ENCODE measurements at places on chromosomes 3 and 15.

DNA sequence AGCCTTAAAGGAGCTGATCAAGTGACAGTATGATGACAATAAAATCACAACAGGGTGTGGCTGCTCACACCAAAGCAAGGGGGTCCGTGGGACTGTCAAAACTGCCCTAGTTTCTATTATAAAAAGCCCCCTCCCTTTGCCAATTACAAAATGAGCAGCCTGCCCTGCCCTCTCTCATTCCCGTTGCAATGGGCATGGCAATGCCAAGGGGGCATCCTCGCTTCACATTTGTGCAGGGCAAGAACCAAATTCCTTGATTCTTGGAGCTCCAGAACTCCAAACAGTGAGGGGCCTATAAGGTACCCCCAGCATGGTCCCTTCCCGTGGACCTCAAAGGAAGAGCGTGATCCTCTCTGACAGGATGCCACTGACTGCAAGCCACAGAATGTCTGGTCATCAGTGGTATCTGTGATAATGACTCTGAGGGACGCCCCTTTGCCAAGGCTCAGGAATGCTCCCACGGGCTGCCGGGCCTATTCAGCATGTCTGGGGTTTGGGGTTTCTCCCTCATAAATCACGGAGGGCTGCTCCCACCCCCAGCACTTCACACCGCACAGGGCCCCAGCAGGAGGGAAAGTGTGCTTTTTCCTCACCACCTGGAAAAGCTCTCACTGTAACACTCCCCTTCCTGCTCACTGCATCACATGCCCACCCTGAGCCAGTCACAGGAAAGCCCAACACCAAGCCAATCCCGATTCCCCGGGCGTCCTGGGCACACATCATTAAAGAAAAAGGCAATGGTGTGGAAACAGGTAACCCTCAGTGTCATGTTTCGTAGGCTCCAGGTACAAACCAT lies 105.1 kb upstream of the TRPM1 start:
- no peak for DNase-seq

DNA sequence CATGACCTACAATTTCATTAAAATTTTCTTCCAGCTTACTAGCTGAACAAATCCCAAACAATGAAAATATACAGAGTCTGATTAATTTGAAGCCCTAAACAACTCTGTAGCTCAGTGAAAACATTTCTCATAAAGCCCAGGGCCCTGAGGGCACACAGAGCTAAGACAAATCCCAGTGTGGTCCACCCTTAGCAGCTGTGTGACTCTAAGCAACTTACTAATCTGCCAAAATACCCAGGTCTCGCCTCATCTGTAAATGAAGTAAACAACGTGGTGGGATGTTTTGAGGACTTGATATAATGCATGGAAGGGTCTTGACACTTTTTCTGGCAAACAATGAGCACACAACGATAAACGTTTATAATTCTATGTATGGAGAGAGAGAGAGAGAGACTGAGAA lies 158.4 kb downstream of the FHIT start:
- DNase-seq = no peak

DNA sequence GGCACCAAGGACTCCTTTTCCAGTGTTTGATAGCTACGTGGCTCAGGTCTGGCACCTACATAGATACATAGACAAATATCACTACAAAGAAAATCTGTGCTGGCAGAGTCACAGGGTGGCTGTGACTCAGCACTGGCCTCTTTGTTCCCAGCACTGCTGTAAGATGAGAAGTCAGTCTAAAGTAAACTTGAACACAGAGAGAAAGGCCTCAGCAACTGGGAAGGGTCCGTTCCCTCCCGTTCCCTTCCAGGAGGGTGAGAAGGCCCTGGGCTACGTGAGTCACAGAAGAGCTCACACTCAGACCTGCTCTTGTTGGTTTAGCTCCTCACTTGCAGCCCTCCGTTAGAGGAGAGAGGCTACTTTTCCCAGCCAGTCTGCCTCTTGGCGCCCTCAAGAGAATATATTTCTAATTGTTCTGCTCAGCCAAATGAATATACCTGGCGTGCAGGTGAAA lies 23.1 kb downstream of the ANXA2 start:
- DNase-seq = no peak

DNA sequence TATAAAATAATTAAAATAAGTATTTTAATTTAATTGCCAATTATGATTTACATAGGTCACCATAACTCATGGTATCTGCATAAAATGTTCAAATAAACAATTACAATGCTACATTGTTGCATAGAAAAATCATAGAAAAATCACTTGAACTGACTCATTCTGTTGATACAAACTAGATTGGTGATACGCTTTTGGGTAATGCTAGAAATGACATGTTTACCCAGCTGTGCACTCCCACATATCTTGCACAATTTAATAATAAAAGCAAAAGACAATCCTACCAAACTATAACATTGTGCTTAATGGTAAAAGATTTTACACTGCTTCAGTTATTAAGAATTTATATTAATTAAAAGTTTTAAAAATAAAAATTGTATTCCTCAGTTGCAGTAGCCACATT lies 45.8 kb upstream of the FBXL22 start:
- no peak for DNase-seq

DNA sequence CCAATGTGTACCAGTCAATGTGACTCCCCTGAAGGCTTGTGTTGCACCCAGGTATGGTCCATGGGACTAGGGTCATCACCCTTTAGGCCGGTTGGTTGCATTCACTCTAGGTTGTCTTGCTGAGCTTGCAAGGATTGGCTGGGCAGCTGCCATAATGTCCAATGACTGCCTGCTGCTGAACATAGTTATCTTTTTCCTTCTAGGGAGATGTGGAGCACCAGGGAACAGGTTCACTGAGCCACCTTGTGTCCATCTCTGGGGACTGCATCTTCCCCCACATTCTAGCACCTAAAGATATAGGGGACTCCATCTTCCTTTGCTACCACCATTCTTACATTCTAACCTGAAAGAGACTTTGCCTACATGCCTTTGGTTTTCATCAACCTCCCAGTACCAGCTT lies 580.4 kb upstream of the TBL1XR1 start:
- peak; percentile 8 for DNase-seq

- no peak for DNase-seq
Measured at GRCh38 chr3:54527953-54528352, 399.9 kb downstream of the LRTM1 start.

- DNase-seq = no peak
Measured at GRCh38 chr3:136664771-136665170, 87.4 kb downstream of the STAG1 start.

GRCh38 chr3:101853982-101854381 lies 4.7 kb downstream of the NFKBIZ start:
- DNase-seq = no peak

DNA sequence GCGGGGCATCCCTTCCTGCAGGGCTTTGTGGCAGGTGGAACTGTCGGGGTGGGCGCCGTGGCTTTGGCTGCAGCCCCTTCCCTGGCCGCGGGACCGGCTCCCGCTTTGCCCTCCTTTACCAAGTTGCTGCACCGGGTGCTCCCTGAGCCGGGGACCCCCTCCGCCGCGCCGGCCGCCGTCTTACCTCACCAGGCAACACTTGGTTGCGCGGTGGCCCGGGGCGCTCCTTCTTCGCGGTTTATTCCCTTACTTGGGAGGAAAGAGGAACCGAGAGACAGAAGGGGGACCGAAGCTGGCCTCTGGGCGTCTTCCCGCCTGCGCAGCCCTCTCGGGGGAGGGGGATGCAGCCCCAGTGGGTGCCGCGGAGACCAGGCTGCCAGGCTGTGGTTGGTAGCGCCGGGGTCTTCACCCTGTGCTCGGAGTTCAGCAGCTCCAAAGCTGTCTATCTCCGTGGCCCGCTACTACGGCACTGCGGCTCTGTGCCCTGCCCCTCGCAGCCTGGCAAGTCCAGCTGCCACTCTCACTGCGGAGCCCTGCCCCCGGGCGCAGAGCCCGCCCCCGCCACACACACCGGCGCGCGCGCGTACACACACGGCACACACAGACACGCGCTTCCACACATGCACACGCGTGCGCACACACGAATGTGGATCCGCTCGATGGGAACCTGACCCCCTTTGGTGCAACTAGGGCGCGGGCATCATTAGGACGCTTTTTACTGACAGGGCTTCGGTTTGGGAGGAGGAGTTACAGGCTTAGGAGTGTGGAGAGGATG lies at the start of gene DGKG:
Gene DGKG (minus strand): TSS at position 473 of the 775 bp plus-strand sequence. CDS start 41,775 bp downstream, outside the sequence.
- DNase-seq = no peak

- no peak for DNase-seq
Measured at GRCh38 chr3:139571711-139572110, 32.2 kb upstream of the RBP1 start.

DNA sequence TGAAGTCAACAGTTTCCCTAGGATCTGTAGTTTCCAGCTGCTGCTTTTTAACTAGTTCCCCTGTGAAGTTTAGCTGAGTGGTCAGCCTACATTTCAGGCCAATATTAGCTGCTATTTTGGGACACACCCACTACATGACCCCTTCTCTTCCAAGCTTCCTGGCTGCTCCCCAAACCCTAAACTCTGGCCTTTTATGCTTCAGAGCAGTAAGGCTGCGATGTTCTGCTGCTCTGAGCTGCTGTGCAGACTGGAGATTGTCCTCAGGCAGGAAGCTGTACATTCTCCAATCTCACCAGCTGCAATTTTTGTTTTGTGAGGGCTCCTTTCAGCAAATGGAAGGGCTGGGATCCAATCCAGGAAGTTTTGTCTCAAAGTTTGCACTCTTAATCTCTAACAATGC lies 48.0 kb upstream of the WDR72 start:
- DNase-seq = no peak

DNA sequence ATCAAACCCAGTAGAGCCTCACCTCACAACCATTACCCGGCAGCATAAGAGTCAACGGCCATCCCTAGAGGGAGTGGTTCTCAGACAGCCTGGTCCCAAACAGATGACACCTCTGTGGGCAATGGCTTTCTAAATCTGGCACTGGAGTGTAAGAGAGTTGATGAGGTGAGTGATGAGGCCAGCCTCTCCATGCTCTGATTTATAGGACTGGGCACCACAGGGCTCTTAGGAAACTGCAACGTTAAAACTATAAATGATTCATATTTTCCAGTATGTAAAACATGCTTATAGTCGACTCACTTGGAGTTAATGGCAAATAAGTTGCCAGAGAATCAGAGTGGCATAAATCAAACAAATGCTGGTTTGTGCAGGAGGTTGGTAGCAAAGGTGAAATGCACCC lies 187.7 kb downstream of the GREM1 start:
- no peak for DNase-seq

GRCh38 chr3:186013312-186013711 lies 75.5 kb upstream of the TRA2B start:
- no peak for DNase-seq

DNA sequence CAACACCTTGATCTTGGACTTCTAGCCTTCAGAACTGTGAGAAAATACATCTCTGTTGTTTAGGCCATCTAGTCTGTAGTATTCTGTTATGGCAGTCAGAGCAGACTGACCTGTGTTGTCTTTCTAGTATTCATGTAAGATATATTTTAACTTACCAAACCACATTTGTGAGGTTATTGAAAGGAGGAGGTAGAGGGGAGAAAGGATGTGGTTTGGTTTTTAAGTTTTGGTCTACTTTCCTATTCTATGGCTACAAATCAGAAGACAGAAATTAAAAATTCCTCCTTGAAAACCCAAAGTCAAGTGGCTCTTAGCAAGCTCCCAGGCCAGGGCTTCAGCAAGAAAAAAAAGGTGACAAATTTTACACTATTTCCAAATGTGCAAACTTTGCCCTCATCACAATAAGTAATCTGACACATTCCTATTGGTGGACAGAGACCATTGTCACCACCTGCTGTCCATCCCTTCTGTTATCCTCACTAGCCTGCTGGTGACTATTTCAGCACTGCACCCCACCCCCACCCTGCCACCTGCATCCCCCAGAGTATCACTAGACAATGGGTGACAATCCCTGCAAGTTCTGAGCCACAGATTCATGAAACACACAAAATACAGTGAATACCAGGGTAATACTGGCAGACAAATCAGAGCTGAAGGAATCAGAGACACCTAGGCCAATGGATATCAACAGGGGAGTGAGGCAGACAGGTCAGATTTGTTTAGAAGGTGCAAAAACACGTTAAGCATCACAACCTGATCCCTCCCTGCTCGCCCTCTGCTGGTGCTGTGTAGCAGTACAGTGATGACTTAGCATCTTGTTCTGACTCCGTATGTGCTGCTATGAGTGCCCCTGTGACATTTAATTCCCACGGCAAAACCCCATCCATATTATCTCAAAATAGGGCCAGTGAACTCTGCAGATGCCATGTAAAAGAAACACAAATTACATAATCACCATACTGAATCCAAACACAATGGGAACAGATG lies 79.0 kb upstream of the DCLK3 start:
- DNase-seq = peak; percentile 17

- DNase-seq = peak; percentile 35
Measured at GRCh38 chr3:42556089-42556632, 25.6 kb downstream of the SEC22C start.

DNA sequence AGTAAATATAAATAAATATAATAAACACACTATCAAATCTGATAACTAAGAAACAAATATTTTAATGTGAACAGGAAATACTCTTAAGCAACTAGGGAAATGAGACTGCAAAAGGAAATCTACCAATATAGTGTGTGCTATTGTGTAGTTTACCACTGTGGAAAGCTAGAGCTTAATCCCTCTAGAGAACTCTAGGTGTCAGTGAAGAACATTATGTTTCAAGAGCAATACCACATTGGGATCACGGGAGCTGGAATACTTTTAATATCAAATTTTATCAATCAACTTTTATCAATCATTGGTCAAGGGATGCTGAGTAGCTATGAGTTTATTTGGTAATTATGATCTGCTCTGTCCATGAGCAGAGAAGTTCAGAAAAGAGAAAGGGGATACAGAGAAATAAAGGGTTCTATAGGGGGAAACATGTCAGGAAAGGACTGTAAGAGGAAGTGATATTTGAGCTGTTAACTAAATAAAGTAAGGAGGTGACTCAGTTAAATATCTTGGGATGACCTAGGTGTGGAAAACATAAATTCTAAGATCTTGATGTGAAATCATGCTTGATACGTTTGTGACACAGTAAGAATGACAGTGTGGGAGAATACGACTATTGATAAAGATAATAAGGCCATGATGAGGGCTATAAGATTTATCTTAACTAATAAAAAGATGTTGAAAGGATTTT lies 762.2 kb upstream of the ALCAM start:
- no peak for DNase-seq

DNA sequence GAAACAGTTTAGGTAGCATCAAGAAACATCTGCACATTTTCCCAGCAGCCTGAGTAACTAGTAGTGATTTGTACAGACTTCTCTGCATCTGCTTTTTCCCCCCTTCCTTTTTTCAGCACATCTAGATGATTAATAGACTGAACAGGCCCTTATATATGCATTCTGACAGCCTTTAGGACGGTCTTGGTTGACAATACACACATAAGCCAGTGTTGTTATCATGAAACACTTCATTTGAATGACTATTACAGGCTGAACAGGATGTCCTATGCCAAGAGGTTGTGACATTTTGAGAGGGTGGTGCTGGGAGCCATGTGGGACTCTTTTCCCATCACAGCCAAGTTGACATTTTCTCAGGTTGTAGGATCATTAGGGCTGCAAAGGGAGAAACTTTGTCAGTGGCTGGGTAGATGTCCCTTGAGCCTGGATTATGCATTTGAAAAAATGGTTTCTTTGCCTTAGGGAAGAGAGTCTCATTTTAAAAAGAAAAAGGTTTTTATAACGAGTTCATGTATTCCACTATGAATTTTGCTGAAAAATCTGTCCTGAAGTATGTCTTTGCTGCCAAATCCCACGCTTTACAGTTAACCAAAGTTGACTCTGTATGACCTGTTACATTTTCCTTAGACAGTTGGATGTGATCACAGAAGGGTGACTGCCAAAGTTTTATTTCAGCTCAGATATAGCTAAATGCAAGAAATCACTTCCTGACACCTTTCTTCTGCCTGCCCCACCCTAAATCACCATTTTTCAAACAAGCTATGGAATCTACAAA lies 73.7 kb downstream of the FILIP1L start:
- no peak for DNase-seq
